NCI-H460 (cell line): ENCODE measurements at places on chromosomes 3 and 15. TPM values are rescaled to one million over a fixed set of nuclear protein-coding genes. Genes with fewer than 3 reads are reported as not detected.
A peak's percentile ranks its signal among the peaks of the same experiment; 100 is the strongest.

Gene TMEM40
- 0.25 and 0.72 TPM in 2 replicates for total RNA-seq

Gene ZNF774
- total RNA-seq = 0.69 and 1.5 TPM in 2 replicates

Gene ECE2
- not detected in 2 replicates for total RNA-seq

Gene CRYBG3
- total RNA-seq = 5.8 and 7.6 TPM in 2 replicates

Gene MEIS2
- total RNA-seq = 9.5 and 13.0 TPM in 2 replicates

Gene EPHB3
- not detected in 2 replicates for total RNA-seq

DNA sequence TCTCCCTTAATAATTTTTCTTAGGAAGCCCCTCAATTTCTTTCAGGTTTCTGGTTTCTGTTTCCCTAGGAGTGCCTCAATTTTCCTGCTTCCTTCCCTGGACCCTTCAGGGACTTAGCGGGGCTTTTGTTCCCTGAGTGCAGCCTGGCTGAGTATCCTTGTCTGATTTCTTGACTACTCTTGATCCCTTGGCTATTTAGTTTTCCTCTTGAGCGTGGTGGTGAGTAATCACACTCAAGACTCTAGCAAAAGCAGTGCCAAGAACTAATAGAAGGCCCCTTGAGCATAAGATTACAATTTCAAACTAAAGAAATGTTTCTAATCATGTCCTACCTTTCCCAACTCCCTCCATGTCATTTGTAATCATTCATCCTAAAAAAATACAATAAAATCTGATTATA is 94.3 kb upstream of the C3orf80 start:
- no peak for DNase-seq

GRCh38 chr3:38564631-38565338 is 68.6 kb downstream of the EXOG start:
- no peak for DNase-seq

GRCh38 chr3:157310329-157311052 is 126.2 kb upstream of the PTX3 start:
- no peak for DNase-seq

DNA sequence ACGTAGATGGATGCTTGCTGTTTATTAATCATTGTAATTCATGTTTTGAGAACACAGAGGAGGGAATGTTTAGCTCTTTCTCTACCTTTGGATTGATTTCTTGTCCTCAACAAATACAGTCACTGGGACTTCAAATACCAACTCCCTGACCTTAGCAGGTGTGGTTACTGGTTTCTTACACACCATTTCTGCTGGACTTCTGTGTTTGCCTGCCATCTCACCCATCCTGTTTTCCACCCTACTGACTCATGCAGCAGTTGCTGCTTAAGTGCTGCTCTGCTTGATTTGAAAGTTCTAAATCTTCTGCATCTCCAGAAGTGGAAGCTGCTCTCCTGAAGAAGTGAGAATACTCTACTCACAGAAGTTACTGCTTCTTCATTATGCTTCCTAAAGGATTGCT is 170.3 kb downstream of the ZPLD1 start:
- DNase-seq = no peak

DNA sequence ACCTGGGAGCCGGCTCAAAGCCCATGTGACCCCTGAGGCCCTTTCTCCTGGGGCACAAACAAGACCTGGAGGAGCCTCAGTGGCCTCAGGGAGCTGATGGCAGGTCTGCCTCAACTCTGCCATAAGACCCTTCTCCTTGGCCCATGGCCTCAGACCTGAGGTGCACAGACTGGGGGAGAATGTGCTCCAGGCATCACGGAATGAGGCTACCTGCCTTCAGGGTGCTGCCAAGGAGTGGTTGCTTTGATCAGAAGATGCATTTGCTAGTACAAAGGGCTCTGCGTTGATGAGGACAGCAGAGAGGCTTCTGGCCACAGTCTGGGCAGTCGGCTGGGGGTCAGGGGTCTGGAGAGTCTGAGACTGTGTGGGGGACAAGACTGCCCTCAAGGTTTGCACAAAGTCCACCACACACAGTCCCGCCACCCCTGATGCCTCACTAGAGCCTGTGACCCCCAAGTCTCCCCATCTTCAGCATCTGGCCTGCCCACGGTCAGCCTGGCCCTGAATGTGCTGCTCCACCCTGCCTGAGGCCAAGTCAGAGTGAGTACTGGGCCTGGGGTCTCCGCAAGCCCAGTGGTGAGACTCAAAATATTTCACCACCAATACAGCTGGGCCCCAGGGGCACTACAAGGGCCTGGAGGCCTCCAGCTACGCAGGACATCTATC is 26.6 kb downstream of the ALDH1L1 start:
- no peak for DNase-seq

- DNase-seq = peak; percentile 36
These were observed 8.8 kb upstream of the CPOX start for GRCh38 chr3:98602078-98602678.

DNA sequence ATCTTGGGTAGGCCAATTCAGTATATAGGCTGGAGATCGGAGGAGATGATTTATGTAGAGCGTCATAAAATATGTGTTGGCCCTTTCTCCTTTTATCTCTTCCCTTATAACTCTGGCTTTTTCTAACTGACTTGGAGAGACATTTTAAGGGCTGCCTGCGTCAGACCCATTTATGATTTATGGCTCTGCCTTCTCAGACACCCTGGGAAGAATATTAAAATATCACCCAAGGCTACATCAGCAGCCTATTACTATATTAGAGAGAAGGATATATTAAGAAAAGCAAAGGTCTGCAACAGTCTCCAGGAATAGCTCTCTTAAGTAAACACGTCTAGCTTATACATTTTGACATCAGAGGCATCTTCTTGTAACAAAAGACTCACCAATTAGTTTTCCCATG is 179.4 kb downstream of the SV2B start:
- no peak for DNase-seq

- DNase-seq = no peak
These were observed 1.1 kb upstream of the PLCH1 start for GRCh38 chr3:155745795-155746550.

- no peak for DNase-seq
These were observed 296 bp downstream of the TPRA1 start for GRCh38 chr3:127590282-127590592.

DNA sequence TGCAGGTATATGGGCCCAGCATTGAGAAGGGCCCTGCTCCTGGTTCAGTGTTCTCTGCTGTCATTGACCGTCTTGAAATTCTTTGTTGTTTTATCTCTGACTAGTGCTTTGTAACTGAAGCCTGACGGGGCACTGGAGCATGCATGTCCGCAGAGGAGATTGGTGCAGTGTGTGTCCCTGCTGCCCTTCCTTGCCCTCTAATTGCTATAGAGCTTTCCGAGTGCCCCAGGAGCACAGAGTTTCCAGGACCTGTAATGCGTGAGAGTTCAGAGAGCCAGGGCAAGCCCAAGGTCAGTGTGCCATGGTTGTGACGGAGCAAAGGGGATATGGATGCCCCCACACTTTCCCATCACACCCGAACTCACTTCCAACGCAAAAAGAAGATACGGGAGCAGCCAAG is 174.3 kb upstream of the UBE3A start:
- DNase-seq = no peak

DNA sequence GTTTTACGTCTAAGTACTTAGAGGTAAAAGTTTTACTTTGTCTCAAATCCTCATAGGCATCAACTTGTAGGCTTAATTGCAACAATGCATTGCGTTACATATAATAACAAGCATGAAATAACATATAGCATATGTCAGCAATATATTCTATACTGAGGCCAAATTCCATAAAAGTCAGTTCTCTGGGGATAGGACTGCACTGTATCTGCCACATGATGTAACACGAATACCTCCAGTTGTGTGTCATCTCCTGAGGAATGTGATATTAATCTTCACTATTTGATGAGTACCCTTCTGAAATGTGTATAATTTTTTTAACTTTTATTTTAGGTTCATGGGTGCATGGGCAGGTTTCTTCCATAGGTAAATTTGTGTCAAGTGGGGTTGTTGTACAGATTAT is 126.4 kb downstream of the IMPG2 start:
- DNase-seq = no peak

DNA sequence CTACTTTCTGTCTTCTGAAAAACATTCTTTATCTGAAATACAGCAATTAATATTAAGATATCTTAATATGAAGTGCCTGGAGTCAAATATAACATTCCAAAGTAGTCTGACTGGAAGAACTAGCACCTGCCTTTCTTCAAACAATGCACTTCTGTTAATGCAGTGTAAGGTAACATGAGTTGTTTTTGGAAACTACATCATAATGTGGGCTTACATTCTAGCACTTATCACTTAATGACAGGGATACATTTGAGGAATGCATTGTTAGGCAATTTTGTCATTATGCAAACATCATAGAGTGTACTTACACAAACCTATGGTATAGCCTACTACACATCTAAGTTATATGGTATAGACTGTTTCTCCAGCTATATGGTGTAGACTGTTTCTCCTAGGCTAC is 49.2 kb downstream of the SLC15A2 start:
- no peak for DNase-seq

- no peak for DNase-seq
These were observed 62.8 kb downstream of the ATP2C1 start for GRCh38 chr3:130956721-130957120.

- DNase-seq = peak; percentile 40
These were observed 35.7 kb downstream of the MGA start for GRCh38 chr15:41695750-41696436.

- no peak for DNase-seq
These were observed 313.0 kb upstream of the COL8A1 start for GRCh38 chr3:99325402-99325801.

DNA sequence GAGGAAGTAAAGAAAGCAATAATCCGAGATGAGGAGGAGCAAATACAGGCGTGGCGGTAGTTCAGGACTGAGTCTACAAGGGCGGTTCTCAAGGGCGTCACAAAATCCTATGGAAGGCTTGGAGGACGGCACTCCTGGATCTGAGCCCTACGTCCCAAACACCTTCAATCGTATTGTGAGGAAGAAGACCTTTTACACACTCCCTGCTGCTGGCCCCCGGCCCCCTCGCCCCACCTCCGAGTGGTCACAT is 747 bp downstream of the PLD1 start:
- DNase-seq = peak; percentile 89

DNA sequence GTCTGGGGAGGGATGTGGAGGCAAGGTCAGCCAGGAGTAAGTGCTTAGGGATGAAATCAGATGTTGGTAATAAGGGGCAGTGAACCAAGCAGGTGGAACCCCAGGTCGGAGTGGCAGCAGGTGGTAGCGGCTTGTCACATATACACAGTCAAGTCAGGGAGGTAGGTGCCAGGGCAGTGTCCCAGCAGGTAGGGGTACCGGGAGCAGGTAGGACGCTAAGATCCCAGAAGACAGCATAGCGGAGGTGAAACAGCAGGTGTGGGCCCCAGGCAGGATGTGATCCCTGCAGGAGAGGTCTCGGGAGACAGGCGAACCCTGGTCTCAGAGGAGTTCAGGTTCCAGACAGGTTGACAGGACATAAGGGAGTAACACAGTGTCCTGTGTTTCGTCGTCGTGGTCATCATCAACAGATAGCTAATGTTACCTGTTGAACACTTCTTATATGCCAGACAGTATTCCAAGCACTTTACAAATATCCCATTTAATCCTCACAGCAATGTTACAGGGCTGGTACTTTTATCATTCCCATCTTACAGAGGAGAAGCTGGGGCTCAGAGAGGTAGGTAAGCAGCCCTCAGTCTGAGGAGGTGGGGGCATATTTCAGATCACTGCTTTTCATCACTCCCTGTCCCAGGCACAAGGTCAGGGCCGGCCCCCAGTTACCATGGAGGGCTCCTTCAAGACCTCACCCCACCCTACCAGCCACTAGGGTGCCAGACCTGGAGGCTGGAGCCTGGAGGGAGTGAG is 241.6 kb downstream of the UACA start:
- DNase-seq = no peak

DNA sequence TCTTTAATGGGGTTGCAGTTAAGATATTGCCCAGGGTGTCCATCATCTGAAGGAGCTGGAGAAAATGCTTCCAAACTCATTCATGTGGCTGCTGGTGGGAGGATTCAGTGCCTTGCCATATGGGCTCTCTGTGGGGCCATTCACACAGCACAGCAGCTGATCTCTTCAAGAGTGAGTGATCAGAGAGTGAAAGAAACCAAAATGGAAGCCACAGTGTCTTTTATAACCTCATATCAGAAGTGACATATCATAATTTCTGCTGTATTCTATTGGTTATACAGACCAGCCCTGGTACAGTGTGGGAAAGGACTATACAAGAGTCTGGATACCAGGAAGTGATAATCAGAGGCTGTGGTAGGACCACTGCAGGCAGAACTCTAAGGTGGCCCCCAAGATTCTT is 33.6 kb downstream of the HHLA2 start:
- no peak for DNase-seq

- no peak for DNase-seq
These were observed 864 bp upstream of the NEO1 start for GRCh38 chr15:73051391-73051806.

DNA sequence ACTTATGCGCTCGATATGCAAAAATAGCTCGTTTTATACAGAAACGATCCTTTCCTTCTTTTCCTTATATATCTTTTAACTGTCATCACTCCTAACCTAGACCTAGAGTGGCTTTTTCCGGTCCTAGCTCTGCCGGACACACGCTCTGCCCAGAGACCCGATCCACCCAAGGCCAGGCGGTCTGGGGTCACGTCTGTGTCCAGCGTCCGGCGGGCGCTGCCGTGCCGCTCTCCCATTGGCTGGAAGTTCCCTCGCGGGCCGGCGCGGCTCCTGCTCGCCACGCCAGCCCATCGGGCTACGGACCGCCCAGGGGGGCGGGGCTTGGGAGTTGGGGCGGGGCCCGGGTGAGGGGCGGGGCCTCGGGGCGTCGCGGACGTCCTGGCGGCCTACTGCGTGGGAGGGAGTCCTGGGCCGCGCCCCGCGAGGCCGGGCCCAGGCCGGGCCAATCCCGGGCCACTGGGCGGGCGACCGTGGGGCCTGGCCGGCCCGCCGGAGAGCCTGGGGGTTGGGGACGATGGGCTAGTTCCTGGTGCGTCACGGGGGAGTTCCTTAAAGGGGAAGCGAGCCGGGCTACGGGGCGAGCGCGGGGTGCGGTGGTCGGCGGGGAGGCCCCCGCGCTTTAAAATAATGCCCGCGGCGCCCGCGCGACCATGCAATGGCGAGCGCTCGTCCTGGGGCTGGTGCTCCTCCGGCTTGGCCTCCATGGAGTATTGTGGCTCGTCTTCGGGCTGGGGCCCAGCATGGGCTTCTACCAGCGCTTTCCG is at the start of gene EDEM1:
EDEM1 (plus strand) TSS at position 552 of the 764 bp plus-strand sequence; CDS start at position 651, 99 bp downstream.
- peak; percentile 89 for DNase-seq

- no peak for DNase-seq
These were observed 246.4 kb downstream of the SLC9A9 start for GRCh38 chr3:143601723-143602484.
